ENCODE measurements at places on chromosomes 11 and 22.
A peak's percentile ranks its signal among the peaks of the same experiment; 100 is the strongest.

DNA sequence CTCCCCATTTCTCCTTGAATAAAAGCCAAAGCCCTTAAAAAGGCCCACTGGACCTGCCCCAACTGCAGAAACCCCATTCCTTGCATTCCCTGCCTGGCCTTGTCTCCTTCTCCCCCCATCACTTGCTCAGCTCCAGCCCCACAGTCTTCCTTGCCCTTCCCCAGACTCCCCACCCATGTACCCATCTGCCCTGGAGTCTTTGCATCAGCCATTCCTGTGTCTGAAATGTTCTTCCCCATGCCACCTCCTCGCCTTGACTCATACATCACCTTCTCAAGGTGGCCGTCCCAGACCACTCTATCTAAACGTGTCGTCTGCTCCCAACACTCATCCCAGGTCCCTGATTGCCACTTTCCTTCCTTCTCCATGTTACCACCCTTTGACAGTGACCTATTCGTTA lies 77.4 kb upstream of the SHANK2 start:
- no peak for DNase-seq

- DNase-seq: no peak
These were observed 15.1 kb upstream of the EFCAB6 start for GRCh38 chr22:43827003-43827735.

GRCh38 chr11:12318791-12319438 lies 58.5 kb upstream of the PARVA start:
- DNase-seq: peak; percentile 79

DNA sequence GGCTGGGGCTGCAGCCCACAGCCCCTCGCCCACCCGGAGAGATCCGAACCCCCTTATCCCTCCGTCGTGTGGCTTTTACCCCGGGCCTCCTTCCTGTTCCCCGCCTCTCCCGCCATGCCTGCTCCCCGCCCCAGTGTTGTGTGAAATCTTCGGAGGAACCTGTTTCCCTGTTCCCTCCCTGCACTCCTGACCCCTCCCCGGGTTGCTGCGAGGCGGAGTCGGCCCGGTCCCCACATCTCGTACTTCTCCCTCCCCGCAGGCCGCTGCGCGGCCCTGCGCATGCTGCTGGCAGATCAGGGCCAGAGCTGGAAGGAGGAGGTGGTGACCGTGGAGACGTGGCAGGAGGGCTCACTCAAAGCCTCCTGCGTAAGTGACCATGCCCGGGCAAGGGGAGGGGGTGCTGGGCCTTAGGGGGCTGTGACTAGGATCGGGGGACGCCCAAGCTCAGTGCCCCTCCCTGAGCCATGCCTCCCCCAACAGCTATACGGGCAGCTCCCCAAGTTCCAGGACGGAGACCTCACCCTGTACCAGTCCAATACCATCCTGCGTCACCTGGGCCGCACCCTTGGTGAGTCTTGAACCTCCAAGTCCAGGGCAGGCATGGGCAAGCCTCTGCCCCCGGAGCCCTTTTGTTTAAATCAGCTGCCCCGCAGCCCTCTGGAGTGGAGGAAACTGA lies 731 bp downstream of the GSTP1 start:
- no peak for DNase-seq

- no peak for DNase-seq
These were observed 214.0 kb downstream of the BRD1 start for GRCh38 chr22:49613511-49614270.

DNA sequence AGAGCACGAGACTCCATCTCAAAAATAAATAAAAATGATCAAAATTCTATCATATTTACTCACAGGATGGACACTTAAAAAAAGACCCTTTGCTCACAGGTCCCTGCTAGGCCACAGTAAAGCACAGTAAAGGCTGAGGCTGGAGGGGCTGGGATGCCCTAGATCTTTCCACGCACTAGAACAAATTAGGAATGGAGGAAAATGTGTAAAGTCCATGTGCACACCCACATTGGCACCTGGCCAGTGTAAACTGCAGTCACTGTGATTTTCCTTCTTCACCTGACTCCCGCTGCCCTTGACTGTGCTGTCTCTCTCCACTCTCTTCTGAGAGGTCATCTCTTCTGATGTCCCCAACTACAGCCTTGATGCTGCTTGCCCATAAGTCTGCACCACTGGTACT lies 195.5 kb downstream of the EFCAB6 start:
- DNase-seq: no peak

DNA sequence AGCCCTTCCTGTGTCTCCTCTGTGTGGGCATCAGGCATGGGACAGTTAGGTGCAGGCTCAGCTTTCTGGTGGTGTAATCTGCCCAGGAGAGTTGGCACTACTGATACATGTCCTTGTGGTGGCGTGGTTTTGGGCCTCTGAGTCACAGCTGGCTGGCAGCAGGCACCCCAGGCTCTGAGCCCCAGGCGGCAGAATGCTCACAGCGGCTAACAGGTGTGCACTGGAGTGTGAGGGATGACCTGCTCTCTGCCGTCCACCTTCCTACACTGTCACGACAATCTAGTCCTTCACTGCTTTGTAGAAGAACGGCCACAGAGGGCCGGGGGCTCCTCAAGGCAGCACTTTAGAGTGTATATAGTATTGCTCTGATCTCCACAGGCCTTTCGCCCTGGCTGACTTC lies 100.3 kb upstream of the PITPNB start:
- no peak for DNase-seq

- DNase-seq: no peak
These were observed 15.6 kb upstream of the OR51L1 start for GRCh38 chr11:4979036-4979435.

- no peak for DNase-seq
These were observed 165.3 kb downstream of the TTC28 start for GRCh38 chr22:28514321-28514821.

DNA sequence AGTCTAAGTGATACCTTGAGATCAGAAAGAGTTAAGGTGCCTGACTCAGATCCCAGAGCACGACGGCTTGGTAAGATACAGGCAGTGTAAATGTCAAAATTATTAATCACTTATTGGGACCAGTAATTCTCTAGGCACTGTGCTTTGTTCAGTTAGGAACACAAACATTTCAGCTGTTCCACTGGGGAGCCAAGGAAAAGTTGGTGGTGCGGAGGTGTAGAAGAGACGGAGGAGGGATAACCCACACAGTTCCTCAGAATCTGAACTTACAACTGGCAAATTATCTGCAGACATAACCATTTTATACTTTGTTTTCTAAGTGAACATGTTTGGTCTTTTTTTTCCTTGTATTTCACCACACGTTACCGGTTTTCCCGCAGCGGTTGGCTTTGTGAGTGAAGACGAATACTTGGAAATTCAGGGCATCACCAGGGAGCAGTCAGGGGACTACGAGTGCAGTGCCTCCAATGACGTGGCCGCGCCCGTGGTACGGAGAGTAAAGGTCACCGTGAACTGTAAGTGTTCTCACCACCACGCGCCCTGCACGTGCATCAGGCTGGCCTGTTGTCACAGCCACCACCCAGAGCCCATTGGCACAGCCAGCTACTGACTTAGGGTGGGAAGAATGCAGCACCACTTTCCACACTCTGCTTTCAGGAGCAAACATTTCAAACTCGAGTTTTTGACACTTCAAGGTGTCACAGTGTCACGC lies 937.0 kb downstream of the NTM start:
- DNase-seq: no peak

GRCh38 chr22:42752912-42753311 lies 32.2 kb upstream of the A4GALT start:
- DNase-seq: no peak

GRCh38 chr11:88799771-88800500 lies 265.8 kb downstream of the GRM5 start:
- DNase-seq: no peak

DNA sequence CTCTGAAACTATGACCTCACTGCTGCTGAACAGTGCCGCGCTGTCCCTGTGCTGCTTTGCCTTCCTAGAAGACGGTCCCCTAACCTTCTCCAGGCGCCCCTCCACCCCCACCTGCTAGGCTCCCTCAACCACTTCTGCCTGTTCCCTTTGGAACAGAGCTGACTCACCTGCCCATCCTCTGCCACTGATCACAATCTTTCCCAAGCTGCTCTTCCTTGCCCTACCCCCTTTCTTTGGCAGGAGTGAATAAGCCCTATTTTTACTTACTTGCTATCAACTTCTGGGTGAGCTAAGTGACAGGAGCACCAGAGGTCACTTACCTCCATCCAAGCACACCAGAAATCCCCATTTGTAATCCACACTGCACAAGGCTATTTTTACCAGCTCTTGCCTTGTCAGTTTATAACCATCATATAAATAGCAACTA lies 116.0 kb upstream of the BID start:
- no peak for DNase-seq

DNA sequence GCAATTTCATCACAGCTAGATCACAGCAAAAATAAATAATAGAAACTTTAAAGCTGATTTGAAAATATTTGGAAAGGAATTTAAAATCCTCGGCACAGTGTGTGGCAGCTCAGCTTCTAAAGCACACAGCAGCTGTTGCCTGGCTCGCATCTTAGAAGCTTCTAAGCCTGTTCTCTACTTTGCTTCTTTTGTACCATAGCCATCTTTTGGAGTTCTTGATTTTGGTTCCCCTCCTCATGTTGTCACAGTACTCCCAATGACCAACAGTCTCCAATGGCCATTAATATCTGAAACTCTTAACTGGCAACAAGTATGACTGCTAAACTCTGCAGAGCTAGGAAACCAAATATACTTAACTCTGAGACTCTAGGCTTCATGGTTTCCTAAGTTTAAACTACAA lies 28.8 kb downstream of the CHKA start:
- no peak for DNase-seq

DNA sequence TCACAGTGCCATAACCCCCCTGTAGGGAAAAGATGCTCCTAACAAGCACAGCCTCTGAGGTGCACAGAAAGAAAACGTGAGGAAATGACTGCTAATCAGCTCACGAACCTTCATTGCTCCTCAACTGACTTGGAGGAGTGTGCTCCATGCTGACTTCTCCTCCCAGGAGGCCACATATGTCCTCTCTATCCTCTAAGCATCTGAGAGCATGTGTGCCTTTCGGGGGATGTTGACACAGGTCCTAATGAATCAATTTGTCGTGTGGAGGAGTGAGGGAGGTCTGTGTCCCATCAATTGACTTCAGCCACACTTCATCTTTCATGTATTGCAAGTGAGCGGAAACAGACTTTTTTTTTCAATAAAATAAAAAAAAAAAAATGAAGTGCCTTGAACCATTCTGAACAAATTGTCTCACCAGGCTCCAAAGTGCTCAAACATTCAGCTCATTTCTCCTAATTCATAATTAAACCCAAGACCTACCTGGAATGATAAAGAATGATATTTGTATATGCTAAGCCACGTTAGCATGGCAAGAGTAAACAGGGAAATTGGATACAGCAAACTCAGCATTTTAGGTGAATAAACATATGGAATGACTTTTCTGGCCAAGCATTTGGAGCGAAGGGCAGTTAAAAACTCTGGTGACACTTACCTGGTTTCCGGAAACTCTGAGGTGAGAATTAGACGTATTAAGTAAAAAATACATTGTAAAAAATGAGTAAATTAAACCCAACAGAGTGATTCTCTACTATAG lies 317.6 kb upstream of the FAT3 start:
- no peak for DNase-seq

- no peak for DNase-seq
These were observed 12.9 kb downstream of the MICAL2 start for GRCh38 chr11:12123273-12123672.

DNA sequence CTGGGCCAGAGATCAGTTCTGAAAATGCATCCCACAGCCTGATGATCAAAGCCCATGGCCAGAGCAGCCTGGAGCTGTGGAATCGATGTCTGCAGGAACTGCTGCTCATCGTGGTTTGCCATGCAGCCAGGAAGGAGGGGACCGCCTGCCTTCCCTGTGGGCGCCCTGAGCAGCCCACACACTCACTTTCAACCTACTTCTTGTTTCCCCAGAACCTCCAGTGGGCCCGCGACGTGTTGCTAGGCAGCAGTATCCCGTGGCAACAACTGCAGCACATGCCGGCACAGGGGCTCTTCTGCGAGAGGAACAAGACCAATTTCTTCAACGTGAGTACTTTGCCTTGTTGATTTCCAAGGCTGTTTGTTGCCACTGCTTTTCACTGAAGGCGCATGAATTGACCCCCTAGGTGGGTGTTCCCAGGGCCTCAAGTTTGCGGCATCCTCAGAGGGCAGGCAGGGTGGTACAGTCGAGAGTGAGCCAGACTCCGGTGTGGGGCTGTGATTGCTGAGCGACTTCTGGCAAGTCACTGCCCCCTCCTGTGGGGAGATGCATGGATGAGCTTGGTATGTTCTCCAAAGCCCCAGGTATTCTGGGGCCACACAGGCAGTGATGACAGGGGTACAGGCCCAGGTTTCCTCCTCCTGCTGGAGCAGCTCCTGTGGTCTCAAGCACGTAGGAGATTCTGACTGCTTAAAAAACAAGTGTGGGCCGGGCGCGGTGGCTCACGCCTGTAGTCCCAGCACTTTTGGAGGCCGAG lies 47.0 kb upstream of the SUSD2 start:
- no peak for DNase-seq

- DNase-seq: no peak
These were observed 17.2 kb downstream of the CBX7 start for GRCh38 chr22:39135092-39135896.

DNA sequence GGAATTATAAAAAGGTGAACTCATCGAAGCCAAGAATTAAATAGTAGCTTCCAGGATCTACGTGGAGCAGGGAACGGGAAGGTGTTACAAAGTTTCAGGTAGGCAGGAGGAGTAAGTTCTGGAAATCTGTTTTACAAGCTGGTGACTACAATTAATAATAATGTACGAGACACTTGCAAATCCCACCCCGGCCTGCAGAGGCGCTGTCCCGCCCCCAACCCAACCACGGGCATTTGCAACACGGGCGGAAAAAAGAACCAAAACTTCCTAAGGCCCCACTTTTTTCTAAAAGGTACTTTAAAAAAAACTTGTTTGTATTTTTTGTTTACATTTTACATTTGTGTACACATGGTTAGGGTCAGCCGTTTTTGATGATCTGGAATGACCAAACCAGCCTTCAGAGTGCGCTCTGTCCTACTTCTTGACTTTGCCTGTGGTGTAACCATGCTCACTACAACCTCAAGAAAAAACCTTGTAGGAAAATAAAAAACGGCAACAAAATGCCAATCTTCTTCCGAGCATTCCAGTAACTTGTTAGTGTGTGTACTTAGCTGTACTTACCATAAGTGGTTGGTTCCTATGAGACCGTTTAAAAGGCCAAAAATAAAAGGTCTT lies 449.6 kb upstream of the B3GAT1 start:
- no peak for DNase-seq

- DNase-seq: peak; percentile 85
These were observed 16.3 kb downstream of the CRYBB2 start for GRCh38 chr22:25235547-25236290.

- no peak for DNase-seq
These were observed 1200.5 kb downstream of the BRD1 start for GRCh38 chr22:48627203-48627602.

GRCh38 chr11:113540416-113541330 lies 65.5 kb upstream of the DRD2 start:
- no peak for DNase-seq

DNA sequence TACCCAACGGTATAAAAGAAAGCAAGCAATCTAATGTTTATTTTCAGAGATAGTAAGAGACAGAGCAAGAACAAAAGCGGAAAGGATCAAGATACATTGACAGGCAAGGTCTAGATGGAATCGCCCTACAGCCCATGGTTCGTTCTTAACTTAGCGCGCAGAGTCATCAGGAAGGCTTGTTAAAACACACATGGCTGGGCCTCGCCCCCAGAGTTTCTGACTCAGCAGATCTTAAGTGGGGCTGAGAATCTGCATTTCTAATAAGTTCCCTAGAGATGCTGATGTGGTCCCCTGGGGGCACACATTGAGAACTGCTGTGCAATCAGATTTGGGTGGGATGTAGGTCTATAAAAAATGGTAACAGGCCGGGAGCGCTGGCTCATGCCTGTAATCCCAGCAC lies 35.8 kb upstream of the CHRM4 start:
- DNase-seq: no peak
